Liver (tissue), 10 donors: ENCODE measurements at places on chromosomes 6 and 20. TPM values are rescaled to one million over a fixed set of nuclear protein-coding genes. Genes with fewer than 3 reads are reported as not detected.
A peak's percentile ranks its signal among the peaks of the same experiment; 100 is the strongest.

DNA sequence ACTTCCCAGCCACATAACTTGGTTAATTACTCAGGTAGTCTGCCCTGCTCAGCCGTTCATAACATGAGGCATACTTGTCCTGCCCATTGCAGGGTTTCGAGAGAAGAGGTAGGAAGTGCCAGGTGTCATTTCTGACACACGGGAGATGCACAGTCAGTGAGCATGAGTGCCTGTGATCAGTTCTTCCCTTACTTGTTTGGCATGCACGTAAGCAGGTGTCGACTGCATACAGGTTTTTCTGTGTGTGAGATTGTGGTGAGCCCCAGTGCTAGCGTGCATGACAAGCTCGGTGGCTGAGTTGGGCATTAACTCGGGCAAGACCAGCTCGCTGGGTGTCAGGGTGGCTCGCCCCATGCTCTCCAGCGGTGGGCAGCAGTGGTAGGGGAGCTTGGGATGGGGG lies 51.2 kb upstream of the SLC22A1 start:
- H3K27me3 ChIP-seq: no peaks in the 10 kb centered on the region
- H3K4me3 ChIP-seq: no peak overlapping the region

ADGRB3 gene
- polyA plus RNA-seq: 0.21 TPM

- no peaks in the 10 kb centered on the region for H3K4me1 ChIP-seq
- no peak overlapping the region for H3K27ac ChIP-seq
- H3K36me3 ChIP-seq: no peaks in the 10 kb centered on the region
Observed at GRCh38 chr6:131721161-131721560, 10.3 kb upstream of the CTAGE9 start.

DNA sequence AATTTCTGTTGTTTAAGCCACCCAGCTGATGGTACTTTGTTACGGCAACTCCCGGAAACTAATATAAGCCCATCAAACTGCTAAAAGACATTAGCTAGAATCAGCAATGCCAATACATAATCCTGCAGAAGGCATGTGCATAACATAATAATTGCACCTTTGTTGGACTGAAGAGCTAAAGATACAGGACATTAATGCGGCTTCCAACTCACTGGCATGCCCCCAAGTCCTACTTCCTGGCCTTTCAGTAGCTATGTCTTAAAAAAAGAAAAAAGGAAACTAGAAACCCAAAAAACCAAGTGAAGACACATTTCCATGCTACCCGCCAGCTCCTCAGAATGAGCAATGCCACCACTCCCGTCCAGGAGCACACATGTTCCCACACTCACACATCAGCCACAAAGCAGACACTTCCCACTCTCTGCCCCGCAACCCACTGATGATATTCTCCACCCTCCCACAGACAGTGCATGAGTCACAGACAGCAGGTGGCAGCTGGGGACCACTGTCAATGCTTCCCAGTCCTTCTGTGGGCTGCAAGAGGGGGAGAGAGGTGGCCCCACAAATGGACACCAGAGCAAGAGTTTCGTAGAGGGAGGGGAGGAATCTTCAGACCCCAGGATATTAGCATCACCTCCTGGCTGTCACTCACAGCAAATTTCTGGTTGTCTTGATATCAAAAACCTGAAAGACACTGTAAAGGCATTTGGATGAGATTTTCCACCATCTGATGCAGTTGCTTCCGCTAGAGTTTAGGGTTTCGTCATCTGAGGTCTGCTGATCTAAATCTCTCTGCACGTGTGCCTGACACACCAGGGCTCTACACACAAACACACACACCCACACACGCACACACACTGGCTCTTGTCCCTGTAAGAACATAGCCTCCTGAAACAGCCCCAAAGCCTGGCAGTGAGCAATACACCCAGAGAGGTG lies 32.8 kb downstream of the GFOD1 start:
- peaks cover 4% of the 10 kb centered on the region for H3K4me1 ChIP-seq
- no peak for DNase-seq
- H3K27me3 ChIP-seq: no peaks in the 10 kb centered on the region
- H3K4me3 ChIP-seq: no peak overlapping the region
- H3K27ac ChIP-seq: peak overlapping the region; percentile 62
